NCI-H510A treated with DMSO at 0.1 percent for 48 hours (cell line): ENCODE measurements at places on chromosomes 3 and 15.

GRCh38 chr3:181930105-181930504 lies 218.4 kb downstream of the SOX2 start:
- DNase-seq: no peak

DNA sequence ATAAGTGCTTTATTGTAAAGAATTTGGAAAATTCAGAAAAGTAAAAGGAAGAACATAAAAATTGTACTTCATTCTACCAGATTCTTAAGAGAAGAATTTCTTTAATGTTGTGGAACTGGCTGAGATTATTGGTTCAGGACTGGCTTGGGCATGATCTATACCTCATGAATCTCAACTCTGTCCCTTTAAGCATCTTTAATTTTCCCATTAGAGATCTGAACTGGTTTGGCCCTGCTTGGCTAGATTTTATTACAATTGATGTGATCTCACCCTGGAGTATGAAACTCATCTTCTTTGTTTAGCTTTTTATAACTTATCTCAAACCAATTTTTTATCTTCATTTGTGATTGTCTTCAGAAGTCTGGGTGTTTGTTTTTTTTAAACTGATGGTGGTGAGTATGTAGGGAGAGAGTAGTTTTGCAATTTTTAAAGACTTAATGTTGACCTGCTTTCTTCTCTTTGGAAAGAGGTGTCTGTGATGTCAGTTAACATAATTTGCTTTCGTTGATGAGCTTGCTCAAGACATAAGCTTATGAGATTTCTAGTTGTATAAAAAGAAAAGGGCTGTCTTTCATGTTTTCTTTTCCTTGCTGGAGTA lies 61.9 kb downstream of the ZNF609 start:
- DNase-seq: no peak

GRCh38 chr3:19250959-19251610 lies 102.8 kb downstream of the KCNH8 start:
- DNase-seq: no peak

DNA sequence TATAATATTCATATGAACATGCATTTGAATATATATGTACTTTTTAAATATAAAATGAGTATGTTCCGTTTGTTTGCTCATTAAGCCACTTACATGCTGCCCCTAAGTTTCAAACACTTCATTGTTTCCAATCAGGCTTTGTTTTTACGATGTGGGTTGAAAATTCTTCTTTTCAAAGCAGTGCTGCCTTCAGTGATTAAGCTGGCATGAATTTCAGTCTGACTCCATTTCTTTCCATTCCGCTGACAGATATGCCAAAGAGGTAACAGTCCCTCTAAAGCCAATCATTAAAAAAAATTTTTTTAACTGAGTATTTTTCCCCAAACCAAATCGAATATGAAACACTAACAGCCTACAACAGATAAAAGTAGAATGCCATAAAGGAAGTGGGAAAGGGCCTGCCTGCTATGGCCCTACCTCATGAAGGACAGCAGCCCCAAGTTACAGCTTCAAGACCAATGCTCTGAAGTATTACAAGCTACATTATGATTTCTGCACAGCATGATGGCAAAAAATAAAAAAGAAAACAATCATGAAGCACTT lies 40.0 kb downstream of the DCUN1D1 start:
- no peak for DNase-seq

DNA sequence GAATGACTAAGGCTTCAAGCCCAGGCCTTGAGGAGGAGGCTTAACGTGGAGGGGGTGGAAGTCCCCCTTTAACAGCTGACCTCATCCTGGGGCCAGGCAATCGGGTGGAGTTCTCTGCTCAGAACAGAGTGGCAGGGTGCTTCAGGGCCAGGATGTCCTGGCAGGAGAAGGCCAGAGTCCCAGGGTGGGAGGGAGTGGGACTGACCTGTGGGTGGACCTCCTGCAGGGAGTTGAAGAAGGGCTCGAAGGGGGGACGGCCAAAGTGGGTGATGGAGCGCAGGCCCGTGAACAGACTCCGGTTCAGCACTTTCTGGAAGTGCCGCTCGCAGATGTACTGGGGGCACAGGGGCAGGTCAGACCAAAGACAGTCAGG lies 19.6 kb downstream of the DUOX2 start:
- no peak for DNase-seq

- DNase-seq: no peak
These were observed 17.9 kb upstream of the CRABP1 start for GRCh38 chr15:78322243-78322642.

- no peak for DNase-seq
These were observed 796.8 kb downstream of the AGBL1 start for GRCh38 chr15:86876387-86876944.

DNA sequence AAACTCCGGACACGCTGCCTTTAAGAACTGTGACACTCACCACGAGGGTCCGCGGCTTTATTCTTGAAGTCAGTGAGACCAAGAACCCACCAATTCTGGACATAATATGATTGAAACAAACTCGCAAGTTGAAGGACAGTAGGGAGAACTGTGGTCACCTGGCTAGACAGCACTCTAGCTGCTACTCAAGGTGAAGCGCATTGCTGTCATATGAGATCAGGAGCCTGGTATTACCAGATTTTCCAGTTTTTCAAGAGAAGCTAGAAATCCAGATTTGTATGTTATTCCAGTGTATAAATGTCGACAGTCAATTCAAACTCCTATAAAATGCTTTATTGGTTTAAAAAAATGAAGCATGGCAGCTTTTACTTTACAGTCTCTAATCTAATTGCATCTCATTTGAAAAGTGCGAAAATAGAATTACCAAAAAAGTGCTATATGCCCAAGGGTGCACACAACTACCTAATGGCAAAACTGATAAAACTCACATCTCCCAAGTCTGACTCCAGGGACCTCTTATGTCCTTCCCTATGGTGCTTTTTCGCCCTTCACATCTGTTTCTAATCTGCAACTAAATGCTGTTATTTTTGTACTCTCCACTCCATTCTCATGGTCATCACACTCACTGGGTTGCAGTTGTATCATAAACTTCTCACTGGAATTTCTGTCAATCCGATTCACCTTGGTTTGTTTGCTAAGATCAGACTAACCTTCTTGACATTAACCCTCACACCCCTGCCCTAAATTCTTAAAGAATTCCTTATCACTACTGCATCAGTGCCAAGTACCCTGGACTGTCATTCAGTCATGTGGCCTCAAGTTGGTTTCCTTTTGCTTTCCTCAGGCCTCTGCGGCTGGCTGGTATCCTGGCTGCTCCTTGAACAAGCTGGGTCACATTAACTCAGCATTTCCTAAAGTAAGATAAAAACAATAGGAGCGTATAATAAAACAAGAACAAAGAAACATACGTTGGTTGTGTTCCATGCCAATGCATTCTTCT lies 31.5 kb upstream of the ARHGEF26 start:
- peak; percentile 34 for DNase-seq

DNA sequence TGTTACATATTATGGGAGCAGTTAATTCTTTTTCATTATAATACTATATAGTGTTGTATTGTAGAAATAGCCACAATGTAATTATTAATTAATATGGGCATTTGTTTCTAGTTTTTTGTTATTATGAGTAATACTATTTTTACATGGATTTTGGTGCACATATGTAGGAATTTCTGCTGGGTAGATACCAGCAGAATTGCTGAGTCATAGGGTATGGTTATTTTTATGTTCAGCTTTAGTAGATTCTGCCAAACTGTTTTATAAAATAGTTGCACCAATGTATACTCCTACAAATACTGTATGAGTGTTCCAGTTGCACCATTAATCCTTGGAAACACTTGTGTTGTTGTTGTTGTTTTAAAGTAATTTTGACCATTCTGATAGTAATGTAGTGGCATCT lies 91.5 kb downstream of the SH3GL3 start:
- DNase-seq: no peak

DNA sequence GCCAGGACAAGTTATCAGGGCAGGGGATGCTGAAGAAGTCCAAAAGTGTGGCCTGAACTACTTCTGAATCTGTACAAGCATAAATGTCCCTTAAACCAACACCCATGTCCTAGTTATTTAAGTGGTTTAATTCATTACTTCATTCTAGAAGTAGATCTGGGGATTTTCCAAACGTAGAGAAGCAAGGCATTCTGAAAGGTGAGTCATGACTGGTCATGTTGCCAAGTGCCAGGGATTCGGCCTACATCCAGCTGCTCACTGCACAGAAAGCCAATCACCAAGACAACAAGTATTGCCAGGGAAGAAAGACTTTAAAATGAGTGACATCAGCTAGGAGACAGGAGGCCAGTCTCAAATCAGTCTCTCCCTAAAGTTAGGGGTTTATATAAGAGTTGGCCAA lies 396.6 kb downstream of the GABRB3 start:
- DNase-seq: no peak

DNA sequence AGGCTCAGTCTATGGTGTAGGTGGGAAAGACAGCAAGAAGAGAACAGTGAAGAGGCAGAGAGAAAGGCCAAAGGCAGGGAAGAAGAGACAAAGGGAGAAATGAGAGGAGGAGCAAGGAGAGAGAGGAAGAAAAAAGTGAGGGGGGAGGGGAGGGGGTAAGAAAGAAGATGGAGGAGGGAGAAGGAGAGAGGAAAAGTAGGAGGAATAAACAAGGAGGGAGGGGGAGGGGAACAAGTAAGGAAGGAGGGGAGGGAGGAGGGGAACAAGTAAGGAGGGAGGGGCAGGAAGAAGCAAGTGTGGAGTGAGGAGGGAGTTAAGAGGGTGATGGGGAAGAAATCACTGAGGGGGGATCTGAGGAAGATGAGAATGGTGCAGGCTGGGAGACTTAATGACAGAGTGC lies 45.5 kb upstream of the FGD5 start:
- no peak for DNase-seq

DNA sequence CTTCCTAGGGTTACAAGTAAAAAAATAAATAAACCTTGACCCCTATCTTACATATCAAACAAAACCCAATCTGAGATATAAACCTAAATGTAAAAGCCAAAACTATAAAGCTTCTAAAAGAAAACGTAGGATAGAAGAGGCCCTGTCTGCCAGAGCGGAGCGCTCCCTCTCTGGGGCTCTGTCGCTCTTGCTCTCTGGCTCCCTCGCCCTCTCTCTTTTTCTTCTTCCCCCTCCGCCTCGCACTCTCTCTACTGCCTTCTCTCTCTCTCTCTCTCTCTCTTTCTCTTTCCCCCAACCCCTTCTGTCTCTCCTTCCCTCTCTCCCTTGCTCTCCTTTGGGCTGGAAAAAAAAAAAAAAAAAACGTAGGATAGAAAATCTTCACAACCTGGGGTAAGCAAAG lies 21.6 kb downstream of the RYK start:
- DNase-seq: no peak

DNA sequence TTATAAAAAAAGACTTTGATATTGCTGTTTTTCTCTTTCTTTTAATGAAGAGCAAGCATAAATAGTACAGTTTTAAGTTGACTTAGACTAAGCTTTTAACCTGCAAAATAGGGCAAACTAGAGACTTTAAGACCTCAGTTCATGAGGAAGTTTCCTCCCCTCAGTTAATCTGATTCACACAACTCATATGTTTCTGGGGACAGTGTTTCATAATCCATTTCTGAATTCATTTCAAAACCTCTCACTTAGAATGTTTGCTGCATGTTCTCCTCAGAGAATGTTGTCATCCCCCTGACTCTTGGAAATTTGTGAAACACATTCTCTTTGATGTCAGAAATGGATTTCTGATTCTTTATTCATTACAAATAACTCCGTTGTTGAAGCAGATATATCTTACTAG lies 79.3 kb upstream of the SKOR1 start:
- DNase-seq: no peak

DNA sequence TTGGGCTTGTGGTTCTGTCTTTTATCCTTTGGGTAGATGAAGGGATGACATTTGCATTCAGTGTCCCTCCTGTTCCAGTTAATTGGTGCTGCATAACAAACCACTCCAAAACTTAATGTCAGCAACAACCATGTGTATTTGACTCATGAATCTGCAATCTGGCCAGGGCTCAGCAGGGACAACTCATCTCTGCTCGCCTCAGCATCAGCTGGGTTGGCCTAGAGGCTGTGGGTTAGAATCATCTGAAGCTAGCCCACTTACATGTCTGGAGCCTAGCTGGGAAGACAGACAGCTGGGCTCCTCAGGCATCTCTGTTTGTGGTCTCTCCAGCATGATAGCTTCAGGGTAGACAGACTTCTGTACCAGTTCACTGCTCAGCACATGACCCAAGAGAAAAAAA lies 92.0 kb downstream of the TMEM108 start:
- DNase-seq: no peak

DNA sequence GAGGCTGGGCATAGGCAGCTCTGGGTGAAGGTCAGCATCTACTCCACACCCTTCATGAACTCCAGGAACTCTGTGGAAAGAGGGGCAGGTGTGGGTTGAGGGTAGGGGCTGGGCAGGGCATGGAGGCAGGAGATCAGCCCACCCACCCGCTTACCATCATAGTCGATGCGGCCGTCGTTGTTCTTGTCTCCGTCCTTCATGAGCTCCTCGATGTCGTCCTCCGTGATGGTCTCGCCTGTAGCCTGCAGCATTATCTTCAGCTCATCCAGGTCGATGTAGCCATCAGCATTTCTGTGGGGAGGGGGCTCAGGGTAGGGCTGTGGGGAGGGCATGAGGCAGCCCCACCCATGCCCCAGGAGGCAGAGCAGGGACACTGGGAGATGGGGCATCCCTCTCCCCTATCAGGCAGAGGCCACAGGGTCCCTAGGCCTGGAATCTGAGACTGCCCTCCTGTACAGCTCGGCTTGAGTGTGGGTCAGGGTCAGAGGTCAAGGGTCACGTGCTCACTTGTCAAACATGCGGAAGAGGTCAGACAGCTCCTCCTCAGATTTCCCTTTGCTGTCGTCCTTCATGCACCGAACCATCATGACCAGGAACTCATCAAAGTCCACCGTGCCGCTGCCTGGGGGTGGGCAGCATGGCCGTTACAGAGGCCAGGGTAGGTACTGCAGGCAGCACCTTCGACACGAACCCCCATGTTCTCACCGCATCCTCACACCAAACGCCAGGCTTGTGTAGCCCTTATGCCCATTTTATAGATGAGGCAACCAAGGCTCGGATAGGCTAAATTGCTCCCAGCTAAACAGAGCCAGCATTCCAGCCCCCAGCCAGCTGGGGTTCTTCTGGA lies 2.4 kb downstream of the TNNC1 start:
- no peak for DNase-seq

DNA sequence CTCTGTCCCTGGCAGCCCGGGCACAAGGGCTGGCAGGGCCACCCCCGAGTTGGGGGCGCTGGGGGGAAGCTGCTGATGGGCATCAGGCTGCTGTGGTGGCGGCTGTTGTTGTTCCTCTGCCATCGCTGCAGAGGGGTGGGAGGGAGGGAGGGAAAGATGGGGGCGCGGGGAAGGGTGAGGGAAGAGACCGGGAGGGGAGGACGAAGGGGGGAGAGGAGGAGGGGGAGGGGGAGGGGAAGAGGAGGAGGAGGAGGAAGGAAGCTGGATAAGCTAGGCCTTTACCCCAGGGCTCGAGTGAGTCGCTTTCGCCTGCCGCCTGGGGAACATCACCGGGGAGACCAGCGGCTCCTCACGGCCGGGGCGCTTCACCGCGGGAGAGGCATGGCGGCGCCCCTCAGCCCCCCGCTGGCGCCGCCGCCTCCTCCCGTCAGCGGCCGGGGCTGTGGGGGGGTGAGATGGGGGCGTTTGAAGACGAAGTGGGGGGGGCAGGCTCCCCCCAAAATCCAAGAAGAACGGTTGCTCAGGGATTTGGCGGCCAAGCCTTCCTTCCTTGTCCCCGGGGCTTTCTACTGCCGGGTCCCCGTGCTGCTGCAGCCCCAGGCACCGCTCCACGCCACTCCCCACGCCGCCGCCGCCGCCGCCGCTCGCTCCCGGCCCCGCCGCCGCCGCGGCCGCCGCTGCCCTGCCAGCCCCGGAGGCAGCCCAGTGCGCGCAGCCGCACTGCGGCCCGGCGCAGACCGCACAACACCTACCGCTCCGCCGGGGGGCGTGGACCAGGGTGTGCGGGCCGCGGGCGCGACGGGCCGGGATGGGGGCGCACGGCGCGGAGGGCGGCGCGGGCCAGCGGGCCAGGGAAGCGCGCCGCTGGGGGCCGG lies at the start of gene RFX7:
RFX7 (minus strand) TSS at position 717 of the 875 bp plus-strand sequence; CDS start at position 123, 594 bp downstream.
- peak; percentile 42 for DNase-seq
